ENCODE measurements at places on chromosomes 12 and 14. TPM values are rescaled to one million over a fixed set of nuclear protein-coding genes. Genes with fewer than 3 reads are reported as not detected.

GRCh38 chr12:122489038-122489437, 11.7 kb downstream of the ZCCHC8 start:
- H3K36me3 ChIP-seq = peaks cover 62% of the 10 kb centered on the region
- H3K4me3 ChIP-seq = no peak overlapping the region
- H3K27me3 ChIP-seq = no peaks in the 10 kb centered on the region
- H3K4me1 ChIP-seq = no peaks in the 10 kb centered on the region
- no peak overlapping the region for H3K27ac ChIP-seq
- DNase-seq = no peak

DNA sequence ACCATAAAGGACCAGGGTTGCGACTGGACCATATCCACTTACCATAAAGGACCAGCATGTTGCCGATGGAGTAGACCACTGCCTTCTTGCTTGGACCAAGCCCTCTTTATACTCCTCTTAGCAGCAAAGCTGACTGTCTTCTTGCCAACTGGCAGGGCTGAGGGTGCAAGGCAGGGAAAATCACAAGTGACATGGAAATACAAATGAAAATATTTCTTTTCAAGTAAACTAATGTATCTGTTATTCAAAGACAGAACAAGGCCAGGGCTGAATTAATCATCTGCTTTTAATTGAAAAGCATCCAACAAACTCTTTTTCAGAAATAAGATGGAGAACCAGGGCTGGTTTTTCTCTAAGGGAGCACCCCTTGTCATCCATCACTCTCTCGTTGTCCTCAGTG, at the start of gene CELA1:
Gene CELA1 (minus strand): TSS at position 99 of the 400 bp plus-strand sequence. CDS start 41 bp downstream, at position 58.
- no peaks in the 10 kb centered on the region for H3K36me3 ChIP-seq
- H3K27me3 ChIP-seq = no peaks in the 10 kb centered on the region
- no peak within 1 kb of the TSS for H3K4me3 ChIP-seq
- peaks cover 2% of the 10 kb centered on the region for H3K4me1 ChIP-seq

GRCh38 chr12:89909753-89910152, 201.1 kb upstream of the ATP2B1 start:
- H3K4me3 ChIP-seq = no peak overlapping the region
- H3K4me1 ChIP-seq = no peaks in the 10 kb centered on the region
- no peak for DNase-seq

The NUAK1 gene
- 20.0 TPM for total RNA-seq

- H3K27ac ChIP-seq = no peak overlapping the region
- H3K4me1 ChIP-seq = no peaks in the 10 kb centered on the region
Observed at GRCh38 chr14:22791301-22791700, 23.9 kb downstream of the SLC7A7 start.

GRCh38 chr12:124715121-124715990, 147.9 kb upstream of the NCOR2 start:
- H3K4me3 ChIP-seq = no peak overlapping the region
- H3K27me3 ChIP-seq = no peaks in the 10 kb centered on the region
- DNase-seq = no peak
- H3K27ac ChIP-seq = no peak overlapping the region

The CDKN3 gene
- total RNA-seq = 3.5 TPM

The PTCSC3 gene
- total RNA-seq = not detected

DNA sequence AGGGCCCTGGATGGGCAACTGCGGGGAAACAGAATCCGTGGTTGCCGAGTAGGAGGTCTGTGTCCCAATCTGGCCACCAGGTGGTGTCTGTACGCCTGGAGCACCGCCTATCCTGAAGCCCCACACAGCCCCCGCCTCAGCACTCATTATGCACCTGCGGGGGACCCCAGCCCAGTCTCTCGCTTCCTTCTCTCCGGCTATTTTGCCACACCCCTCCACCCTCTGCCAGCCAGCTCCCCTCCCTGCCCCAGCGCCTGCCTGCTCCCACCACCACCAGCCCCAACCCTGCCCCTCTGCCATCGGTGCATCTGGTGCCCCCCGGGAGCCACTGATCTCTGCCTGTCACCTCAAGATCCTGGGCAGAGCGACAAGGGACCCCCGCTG, 2.2 kb upstream of the NXPH4 start:
- H3K4me3 ChIP-seq = no peak overlapping the region
- H3K36me3 ChIP-seq = peaks cover 25% of the 10 kb centered on the region
- no peak for DNase-seq
- H3K4me1 ChIP-seq = peaks cover 59% of the 10 kb centered on the region
- peaks cover 8% of the 10 kb centered on the region for H3K27me3 ChIP-seq

DNA sequence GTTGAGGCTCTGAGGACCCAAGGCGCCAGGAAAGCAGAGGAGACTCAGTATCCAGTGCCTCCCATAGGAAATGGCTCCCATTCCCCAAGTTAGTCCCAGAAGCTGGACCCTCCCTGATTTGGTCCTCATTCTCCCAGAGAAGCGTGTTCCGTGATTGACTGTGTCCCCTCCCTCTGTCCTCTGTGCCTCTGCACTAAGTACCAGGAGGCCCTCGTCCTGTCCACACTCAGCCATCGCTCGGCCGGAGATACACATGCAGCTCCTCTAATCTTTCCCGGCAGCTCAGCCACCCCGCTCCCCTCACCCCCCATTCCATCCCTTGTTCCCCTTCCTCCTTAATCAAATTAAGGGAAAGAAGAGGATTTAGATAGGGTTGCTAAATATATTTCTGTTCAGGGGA, 28.3 kb upstream of the ATP2A2 start:
- H3K4me1 ChIP-seq = peaks cover 72% of the 10 kb centered on the region
- peak overlapping the region; percentile 57 for H3K4me3 ChIP-seq
- no peaks in the 10 kb centered on the region for H3K27me3 ChIP-seq

GRCh38 chr12:30525171-30525570, 170.5 kb downstream of the IPO8 start:
- no peak overlapping the region for H3K27ac ChIP-seq
- H3K36me3 ChIP-seq = no peaks in the 10 kb centered on the region
- no peaks in the 10 kb centered on the region for H3K27me3 ChIP-seq
- H3K4me3 ChIP-seq = no peak overlapping the region

The CYP46A1 gene
- total RNA-seq = 0.68 TPM

DNA sequence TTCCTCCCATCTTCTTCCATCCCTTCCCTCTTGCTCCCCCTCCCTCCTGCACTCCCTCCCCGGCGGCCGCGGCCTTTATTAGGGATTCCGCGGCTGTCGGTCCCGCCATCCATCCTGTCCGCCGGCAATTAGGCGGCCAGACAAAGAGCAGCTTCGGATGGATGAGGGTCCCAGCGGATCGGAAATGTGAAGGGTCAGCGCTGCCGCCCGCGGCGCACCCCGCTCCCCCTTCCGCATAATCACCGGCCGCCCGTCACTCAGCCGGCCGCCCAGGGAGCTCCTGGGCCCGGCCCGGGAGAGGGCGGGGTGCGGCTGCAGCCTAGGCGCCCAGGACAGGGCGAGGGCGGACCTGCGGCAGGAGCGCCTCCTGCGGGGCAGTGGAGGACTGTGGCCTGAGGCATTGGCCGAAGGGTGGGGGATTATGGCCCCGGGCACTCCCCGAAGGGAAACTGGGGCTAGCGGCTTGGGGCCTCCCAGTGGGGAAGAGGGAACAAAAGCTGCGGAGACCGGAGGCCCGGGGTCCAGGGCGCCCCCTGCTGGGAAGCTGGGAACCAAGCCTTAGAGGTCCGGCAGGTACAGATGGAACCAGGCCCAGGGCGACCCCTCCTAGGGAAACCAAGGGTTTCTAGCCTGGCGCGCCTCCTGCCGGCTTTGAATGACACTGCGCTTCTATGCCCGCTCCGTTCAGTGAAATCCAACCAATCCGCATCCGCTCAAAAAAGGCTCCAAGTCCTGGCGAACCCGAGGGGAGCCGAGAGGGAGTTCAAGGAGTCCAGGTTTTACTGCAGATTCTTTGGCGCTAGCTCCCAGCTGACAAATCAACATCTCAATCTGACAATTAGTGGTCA, 4.4 kb upstream of the DNAJC22 start:
- H3K4me3 ChIP-seq = peak overlapping the region; percentile 62
- peaks cover 23% of the 10 kb centered on the region for H3K27me3 ChIP-seq
- H3K27ac ChIP-seq = no peak overlapping the region
- no peak for DNase-seq

GRCh38 chr12:94925206-94925605, 78.3 kb downstream of the NDUFA12 start:
- H3K4me3 ChIP-seq = no peak overlapping the region
- H3K36me3 ChIP-seq = no peaks in the 10 kb centered on the region
- no peaks in the 10 kb centered on the region for H3K27me3 ChIP-seq
- H3K27ac ChIP-seq = no peak overlapping the region
- DNase-seq = no peak
- H3K4me1 ChIP-seq = no peaks in the 10 kb centered on the region

The APOLD1 gene
- total RNA-seq = 38.4 TPM

The KRT81 gene
- total RNA-seq = 5.1 TPM

The OR11G2 gene
- not detected for total RNA-seq

DNA sequence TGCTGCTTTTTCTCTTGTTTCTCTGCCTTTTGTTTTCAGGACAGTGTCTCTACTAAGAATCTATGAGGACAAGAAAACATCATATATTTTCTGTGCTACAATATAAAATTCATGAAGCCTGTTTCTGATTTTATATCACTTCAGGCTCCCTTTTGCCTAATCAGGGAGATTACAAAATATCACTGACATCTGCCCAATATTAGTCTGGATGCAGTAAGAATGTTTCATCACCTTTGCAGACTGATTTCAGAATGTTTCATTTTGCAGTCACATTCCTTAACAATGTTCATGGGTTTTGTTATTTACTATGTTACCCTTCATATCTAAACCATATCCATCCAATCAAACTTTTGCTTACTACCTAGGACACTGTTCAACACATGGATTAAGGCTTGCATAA, 491 bp upstream of the CLEC6A start:
- H3K36me3 ChIP-seq = no peaks in the 10 kb centered on the region
- H3K4me1 ChIP-seq = no peaks in the 10 kb centered on the region
- no peak overlapping the region for H3K27ac ChIP-seq
- no peak for DNase-seq
- no peaks in the 10 kb centered on the region for H3K27me3 ChIP-seq

DNA sequence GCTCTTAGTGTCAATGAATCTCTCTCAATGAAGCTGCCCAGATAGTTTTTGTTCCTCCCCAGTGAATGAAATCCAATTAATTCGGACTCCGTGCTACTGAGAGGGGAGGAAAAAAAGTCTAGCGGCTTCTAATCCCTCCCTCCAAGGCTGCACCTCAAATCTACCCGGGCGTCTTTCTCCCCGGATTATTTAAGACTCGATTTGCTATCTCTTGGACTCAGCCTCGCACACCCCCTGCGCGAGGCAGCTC, 134 bp downstream of the DUSP6 start:
- H3K36me3 ChIP-seq = no peaks in the 10 kb centered on the region
- H3K4me1 ChIP-seq = peaks cover 53% of the 10 kb centered on the region
- H3K4me3 ChIP-seq = peak overlapping the region; percentile 76
- H3K27me3 ChIP-seq = no peaks in the 10 kb centered on the region
- no peak for DNase-seq

The RNASE7 gene
- total RNA-seq = 0.27 TPM

GRCh38 chr12:110234331-110234751, 46.7 kb upstream of the ATP2A2 start:
- H3K36me3 ChIP-seq = no peaks in the 10 kb centered on the region
- H3K27ac ChIP-seq = peak overlapping the region; percentile 57
- no peaks in the 10 kb centered on the region for H3K27me3 ChIP-seq
- no peak for DNase-seq

DNA sequence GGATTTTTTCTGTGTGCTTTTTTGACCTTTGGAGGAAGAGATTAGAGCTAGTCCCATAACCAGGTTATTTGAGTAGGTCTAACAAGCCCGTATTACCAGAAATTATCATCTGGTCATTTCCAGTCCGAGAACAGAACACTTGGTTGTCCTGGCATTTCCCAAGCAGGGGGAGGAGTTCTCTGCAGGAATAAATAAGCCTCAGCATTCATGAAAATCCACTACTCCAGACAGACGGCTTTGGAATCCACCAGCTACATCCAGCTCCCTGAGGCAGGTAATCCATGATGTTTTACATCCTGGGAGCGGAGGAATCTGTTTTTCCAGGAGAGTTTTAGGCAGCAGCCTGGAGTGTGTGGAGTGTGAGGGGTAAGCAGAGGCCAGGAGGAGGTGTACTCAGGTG, at the start of gene SERPINA3:
Gene SERPINA3 (plus strand): TSS at position 218 of the 400 bp plus-strand sequence. CDS start 2,051 bp downstream, outside the sequence.
- H3K4me1 ChIP-seq = no peaks in the 10 kb centered on the region
- no peak for DNase-seq
- no peak within 1 kb of the TSS for H3K27ac ChIP-seq
- H3K27me3 ChIP-seq = no peaks in the 10 kb centered on the region
- no peak within 1 kb of the TSS for H3K4me3 ChIP-seq

DNA sequence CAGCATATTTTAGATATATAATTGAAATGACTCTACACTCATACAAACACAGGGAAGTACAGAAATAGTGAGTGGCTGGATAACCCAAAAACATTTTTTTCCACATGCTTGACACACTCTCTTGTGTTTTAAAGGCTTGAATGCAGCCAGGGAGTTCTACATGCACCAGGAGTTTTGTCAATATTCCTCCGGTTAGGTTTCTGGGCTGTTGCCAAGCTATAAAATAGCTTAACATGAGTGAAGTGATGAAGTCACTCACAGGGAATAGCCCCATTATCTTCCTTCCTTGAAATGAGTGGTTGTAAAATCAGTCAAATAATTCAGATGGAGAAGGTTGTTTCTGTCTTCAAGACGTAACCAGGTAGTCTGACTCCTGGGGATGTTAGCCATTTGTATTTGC, 582.7 kb downstream of the SLC6A15 start:
- H3K4me1 ChIP-seq = no peaks in the 10 kb centered on the region
- H3K4me3 ChIP-seq = no peak overlapping the region
- no peak overlapping the region for H3K27ac ChIP-seq
- no peaks in the 10 kb centered on the region for H3K27me3 ChIP-seq
- no peak for DNase-seq
- no peaks in the 10 kb centered on the region for H3K36me3 ChIP-seq

All from thoracic aorta (tissue), 2 donors.